ENCODE measurements at places on chromosomes 7 and 10.

GRCh38 chr10:131751827-131752775, 148.7 kb upstream of the PPP2R2D start:
- DNase-seq: no peak

DNA sequence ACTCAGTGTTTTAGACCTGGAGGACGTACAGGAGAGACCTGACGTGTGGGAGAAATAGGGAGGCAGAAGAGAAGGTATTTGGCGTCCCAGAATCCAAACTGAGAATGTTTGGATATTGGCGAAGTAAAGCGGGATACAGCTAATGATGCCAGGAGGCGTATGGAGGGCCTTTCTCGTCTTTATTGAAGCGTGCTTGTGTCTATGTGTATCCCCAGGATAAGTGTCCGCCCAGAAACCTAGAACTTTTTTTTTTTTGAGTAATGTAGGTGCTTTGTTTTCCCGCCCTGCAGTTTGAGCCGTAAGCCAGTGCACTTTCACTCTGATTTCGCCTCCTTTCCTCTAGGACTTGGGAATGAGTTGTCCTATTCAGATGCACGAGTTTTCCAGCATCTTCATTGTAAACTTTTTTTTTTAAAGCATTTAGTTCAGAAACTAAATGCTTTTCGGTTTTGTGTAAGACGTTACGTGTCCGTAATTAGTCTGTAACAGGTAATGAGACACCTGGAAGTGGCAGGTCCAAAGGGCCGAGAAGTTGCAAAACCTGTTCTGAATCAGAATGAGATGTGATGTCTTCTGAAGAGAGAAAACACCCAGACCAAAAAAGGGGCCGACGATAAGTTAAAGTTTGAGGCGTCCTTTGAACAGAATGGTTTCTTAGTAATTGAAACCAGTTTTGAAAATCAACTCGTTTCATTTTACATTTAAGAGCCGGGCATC, 746 bp downstream of the ARL5B start:
- DNase-seq: no peak

DNA sequence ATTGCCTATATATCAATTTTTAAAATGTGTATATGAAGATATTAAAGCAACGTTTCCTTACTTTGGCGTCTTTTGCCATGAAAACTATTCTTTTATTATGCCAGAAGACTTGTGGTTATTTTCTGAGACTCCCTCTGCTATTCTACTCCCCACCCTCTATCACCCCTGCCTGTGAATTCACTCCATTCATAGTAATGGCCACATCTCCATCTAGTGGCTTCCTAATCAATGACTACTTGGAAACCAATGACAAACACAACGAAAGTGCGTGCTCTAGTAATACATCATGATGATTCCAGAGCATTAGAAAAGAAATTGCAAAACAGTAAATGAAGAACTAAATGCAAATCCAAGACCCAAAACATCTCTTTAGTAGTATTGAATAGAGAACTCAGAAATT, 186.7 kb upstream of the HGF start:
- no peak for DNase-seq

GRCh38 chr10:58477902-58478301, 34.8 kb upstream of the BICC1 start:
- DNase-seq: no peak

DNA sequence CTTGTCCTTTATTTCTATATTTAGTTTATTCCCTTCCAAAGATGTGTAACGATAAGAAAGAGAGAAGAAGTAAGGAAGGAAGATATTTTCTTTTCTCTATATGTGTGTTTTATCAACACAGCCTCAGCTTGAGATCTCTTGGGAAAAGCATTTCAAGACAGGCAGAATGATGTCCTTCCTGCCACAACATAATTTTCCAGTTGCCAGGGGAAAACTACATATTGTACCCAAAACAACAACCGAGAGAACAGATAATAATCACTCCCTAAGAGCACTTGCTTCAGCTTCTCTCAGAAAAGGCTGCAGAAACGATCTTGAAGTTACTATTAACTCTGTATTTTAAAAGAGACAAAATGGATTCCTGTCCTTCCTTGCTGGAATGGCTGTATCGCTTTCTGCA, 151.4 kb upstream of the ITGB1 start:
- no peak for DNase-seq

- DNase-seq: no peak
Observed at GRCh38 chr10:25843551-25844170, 90.4 kb upstream of the MYO3A start.

GRCh38 chr10:130003787-130004613, 39.9 kb upstream of the EBF3 start:
- no peak for DNase-seq

DNA sequence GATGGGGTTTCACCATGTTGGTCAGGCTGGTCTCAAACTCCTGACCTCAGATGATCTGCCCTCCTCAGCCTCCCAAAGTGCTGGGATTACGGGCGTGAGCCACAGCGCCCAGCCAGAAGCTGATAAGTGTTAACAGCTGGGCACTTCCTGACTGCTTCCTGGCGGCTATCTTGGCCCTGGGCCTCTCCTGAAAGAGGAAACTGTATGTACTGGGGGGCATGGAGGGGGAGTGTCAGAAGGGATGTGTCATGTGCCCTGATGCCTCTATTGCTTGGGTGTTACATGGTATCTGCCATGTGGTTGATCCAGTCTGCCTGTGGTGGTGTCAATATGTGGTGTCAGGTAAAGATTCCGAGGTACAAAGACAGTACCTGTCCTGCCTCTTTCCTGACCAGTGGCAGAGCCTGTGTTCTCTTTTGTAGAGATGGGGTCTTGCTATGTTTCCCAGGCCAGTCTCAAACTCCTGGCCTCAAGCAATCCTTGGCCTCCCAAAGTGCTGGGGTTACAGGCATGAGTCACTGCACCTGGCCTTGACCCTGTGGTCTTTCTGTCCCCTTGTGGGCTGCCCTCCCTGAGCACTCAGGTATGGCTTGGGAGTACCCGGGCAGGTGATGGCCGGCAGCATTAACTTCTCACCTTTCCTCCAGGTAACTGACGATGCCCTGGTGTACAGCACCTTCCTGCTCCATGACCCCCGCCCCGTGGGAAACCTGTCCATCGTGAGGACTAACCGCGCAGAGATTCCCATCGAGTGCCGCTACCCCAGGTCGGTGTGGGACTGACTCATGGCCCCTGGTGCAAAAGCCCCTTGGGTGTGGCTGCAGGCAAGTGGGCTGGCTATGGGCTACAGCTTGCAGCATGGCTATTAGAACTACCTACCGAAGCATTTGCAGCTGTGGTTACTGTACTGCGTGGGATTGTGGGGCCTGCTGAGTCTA, 4.4 kb downstream of the ZP3 start:
- no peak for DNase-seq

GRCh38 chr10:13492493-13493180, 36.2 kb downstream of the BEND7 start:
- no peak for DNase-seq

- DNase-seq: no peak
Observed at GRCh38 chr7:5215313-5215712, 25.3 kb downstream of the WIPI2 start.
